GM19239 (cell line): ENCODE measurements at places on chromosomes 7 and 10.

- DNase-seq: no peak
Observed at GRCh38 chr7:51010534-51010933, 227.8 kb upstream of the GRB10 start.

GRCh38 chr7:155698633-155699032, 54.2 kb downstream of the RBM33 start:
- no peak for DNase-seq

- no peak for DNase-seq
Observed at GRCh38 chr7:94710256-94710655, 54.3 kb upstream of the SGCE start.

GRCh38 chr7:87831097-87831496, 45.1 kb downstream of the SLC25A40 start:
- no peak for DNase-seq

GRCh38 chr7:130853503-130854279, 119.7 kb upstream of the KLF14 start:
- DNase-seq: no peak

GRCh38 chr10:418894-419293, 270.6 kb downstream of the DIP2C start:
- no peak for DNase-seq

- DNase-seq: no peak
Observed at GRCh38 chr10:23094786-23095403, 484 bp upstream of the MSRB2 start.

DNA sequence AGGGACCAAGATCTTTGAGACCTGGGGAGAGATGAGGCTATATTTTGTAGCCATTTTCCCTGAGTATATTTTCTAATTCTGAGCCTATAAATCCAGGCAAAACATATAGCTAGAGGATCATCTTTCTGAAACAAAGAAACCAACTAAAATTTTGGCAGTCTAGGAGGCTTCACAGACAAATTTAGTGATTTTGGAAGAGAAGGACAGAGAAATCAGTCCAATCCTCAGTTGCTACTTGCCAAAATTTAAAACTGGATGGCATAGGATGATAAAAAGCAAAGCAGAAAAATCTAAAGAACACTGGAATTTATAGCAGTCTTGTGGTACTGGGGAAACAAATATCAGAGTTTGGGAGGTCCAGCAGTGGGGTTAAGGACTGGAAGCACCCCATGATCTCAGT, 43.4 kb upstream of the POM121L12 start:
- no peak for DNase-seq
